ENCODE measurements at places on chromosomes 7 and 10.

- DNase-seq: no peak
Measured at GRCh38 chr7:1455241-1455939, 3.9 kb downstream of the MICALL2 start.

DNA sequence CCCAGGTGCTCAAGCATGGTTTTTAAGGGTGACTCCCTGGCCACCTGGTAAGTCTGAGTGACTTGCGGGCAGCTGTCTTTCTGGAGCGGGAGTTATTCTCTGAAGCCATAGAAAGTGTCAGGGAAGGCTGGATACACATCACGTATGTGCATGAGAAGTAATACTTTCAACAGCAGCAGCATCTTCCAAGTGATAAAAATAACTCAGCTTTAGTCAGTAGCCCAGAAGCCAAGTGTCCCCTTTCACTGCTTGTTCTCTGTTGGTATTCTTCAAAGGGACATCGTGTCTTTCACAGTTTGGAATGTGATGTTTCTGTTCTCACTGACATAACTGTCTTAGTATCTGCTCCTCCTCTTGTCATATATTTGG, 97.6 kb downstream of the KIAA1217 start:
- DNase-seq: no peak

DNA sequence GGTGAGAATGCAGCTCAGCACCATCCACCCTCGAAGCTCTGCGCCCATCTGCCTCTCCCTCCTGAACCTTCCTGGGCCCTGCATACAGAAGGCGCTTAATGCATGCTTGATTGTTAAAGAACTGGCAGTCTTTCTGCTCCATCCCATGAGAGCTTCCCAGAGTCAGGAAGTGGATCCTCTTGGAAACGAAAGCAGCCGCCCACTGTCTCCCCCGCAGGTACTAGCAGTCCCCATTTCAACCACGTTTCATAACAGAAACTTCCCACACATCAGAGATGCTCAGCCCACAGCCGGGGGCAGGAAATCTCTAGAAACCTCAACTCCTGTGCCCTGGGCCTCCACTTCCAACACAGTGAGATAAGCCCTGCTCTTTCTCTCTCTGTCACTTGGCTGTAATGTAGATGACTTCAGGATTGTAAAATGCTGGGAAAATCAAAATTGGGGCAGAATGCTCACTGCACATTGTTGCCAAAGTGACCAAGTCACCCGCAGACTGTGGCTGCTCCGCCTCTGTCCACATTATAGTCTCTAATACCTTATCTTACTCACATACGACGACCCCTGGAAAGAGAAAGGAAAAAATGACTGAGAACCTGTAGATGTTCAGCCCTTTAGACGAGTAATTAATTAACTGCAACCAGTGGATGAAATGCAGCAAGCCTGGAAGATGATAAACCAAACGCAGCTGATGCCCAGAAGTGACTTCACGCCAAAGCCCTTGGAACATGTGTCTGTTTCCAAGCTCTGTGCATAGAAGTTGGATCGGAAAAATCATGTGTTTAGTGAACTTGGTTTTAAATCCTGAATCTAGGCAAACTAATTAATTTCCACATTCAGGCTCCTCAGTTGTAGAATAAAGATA, 28.5 kb downstream of the GSDME start:
- no peak for DNase-seq

- no peak for DNase-seq
Measured at GRCh38 chr10:93815304-93816096, 57.8 kb downstream of the LGI1 start.

DNA sequence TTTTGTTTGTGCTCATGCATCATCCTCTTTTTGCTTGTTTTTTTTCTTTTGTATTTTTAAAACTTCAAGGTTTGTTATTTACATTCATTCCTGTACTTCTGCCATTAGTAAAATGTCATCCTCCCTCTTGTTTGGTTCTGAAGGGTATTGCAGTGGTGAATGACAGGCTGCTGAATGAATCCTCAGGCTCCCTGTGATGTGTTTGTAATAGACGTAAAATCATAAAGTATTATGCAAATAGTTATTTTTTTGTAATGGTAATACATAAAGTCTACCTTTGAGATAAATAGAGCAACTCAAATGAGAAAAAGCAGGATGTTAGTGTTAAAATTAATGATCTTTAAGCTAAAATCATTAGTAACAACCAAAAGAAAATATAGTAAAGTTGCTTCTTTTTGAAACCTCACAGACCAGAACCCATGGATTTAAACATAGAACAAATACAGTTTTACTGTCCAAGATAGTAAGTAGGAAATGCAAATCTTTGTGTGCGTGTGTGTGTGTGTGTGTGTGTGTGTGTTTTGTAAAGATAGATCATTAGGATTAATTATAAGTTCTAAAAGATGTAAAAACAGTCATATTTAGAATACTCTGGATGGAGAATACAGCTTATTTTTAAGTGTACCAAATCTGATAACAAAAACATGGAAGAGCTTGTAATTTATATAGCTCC, 4.5 kb downstream of the GLCCI1 start:
- DNase-seq: no peak

- peak; percentile 93 for DNase-seq
Measured at GRCh38 chr7:140696024-140696679, 356 bp upstream of the NDUFB2 start.

- DNase-seq: no peak
Measured at GRCh38 chr7:87341441-87341840, 4.0 kb upstream of the CROT start.

GRCh38 chr10:1731592-1731991, 5.7 kb downstream of the ADARB2 start:
- DNase-seq: no peak

DNA sequence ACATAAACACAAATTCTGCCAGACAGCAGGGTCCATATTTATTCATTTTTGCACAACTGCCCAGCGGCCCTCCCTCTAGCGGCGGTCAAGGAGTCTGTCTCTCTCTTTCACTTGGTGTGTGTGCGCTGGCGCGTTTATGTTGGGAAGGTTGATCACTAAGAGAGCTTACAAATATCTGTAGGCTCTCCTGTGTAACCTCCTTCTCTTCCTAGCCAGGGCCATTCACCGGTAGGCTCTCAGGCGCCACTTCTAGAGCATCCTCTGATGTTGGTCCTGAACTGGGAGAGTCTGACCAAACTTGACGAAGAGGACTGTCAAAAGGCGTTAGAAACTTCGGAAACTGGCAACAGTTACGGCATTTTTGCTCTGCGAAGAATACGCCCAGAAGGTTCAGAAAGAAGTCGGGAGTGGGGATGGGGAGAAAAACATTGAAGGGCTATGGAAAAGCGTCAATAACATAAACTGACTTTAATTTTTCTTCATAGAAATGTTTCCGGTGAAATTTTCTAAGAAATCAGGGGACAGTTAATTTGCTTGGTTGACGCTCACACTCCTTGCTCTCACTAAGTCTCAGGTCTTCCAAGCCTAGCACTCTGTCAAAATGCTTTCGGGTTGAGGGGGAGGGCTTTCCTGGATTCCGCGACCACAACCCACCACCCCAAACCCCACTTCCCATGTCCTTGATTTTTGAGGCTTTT, 731.1 kb downstream of the ZWINT start:
- no peak for DNase-seq

DNA sequence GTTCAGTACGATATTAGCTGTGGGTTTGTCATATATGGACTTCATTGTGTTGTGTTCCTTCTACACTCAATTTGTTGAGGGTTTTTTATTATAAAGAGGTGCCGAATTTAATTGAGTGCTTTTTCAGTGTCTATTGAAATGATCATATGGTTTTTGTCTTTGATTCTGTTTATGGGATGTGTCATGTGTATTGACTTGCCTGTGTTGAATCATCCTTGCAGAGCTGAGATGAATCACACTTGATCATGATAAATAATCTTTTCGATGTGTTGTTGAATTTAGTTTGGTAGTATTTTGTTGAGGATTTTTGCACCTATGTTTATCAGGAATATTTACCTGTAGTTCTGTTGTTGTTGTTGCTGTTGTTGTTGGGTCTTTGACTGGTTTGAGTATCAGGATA, 39.8 kb downstream of the ATOH7 start:
- DNase-seq: no peak

DNA sequence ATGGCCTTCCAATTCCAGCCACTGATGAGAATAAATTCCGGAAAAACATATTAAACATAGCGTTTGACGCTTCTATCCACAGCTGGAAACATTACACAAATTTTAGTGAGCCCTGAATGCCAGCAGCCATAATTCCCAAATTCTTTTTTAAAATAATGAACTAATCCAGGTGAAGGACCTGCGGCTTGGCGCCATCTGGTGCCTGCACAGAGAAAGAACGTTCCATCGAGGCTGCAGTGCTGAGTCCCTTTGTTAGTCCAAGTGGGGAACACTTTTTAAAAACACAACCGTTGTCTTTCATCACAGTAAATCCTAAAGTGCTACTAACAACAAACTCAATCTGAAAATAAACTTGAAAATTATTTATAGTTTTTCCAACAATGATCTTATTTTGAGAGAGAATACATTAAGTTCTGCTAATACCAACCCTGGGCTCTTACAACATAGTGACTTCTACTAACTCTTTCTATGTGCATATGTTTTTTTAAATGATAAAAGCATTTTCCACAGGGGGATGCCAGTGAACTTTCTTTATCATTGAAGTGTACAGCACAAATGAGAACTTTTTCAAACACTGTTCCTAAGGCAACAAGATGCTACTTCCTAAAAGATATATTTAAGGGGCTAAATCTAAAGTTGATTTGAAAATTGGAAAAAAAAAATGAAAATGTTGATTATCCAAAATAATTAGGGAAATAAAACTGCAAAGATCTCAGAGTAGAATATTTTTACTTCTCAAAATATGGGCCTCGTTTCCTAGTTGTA, 166.9 kb upstream of the RNF32 start:
- no peak for DNase-seq

DNA sequence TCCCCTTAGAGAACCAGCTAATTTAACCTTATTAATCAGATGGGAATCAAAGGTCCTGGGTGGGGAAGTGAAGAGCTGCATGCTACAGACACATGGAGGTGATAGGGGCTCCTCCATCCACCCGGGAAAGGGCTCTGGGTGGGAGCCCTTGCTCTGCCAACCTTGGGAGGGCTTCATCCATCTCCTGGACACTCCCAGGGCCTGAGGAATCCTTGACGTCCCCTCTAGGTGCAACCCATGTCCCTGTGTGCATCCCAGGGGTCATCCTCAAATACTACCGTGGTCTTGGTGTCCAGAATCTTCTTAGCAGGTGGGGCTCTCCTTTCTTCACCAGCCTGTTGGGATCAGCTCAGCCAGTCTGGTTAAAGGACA, 55.4 kb upstream of the IGFBP3 start:
- no peak for DNase-seq

DNA sequence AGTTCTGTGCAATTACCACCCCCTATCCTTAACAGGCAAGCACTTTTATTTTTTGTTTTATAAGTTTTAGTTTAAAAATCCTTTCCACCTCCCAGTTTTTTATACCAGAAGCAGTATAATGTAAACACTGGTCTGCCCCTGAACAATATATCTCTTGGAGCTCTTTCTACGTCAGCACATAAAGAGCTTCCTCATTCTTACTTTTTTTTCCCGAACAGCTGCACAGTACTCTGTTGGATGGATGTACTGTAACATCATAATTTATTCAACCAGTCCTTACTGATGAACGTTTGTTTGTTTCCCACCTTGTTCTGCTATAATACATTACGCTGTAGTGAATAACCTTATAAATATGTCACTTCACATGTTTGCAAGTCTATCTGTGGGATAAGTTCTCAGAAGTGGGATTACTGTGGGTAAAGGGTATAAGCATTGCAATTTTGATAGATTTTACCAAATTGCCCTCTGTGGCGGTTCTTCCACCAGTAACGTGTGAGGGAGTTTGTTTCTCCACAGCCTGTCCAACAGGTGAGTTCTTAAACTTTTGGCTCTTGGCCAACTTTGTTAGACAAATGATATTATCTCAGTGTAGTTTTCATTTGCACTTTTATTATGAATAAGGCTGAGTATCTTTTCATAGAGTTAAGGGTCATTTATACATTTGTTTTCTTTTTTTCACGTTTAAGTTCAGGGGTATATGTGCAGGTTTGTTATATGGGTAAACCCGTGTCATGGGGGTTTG, 32.8 kb downstream of the ADRA2A start:
- no peak for DNase-seq

DNA sequence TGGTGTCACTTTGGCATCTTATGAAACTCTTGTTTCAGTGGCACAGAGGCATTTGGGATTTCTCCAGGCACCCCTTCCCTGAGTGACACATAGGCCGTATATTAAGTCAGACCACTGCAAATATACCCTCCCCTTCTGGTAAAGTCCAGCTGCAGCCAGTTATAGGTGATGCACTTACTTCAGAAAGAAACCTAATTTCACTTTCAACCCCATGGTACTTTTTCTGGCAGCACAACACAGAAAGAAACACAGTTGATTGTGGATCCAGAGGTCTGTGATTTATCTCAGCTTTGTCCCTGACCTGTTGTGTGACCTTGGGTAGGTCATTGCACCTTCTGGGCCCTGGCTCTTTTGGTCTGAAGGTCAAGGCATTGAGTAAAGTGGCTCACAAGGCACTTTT, 173.2 kb downstream of the BUB3 start:
- DNase-seq: no peak

- DNase-seq: no peak
Measured at GRCh38 chr10:18134921-18135320, 5.3 kb upstream of the CACNB2 start.

DNA sequence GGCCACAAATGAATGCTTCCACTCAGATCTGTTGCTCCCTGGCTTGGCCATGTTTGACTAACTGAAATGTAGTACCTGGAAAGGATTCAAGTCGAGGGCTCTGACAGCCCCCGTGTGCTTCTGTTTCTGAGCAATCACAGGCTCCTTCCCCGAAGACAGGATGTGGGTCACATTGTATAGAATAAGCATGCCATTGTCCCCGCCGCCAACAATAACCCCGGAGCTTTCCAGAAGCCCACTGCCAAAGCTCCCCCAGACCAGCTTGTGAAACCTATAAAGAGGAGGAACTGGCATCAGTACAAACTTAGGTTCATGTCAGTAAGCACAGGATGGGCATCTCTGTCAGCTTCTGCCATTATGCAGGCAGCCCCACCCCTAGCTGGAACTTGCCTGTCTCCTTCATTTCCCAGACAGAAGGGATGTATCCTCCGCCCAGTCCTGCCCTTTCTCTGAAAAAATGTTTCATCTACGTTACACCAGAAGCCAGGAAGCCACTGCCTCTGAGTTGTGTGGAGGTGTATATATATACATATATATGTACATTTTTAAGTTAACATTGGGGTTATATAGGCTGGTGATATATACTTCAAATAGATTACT, 10.3 kb downstream of the SEC31B start:
- DNase-seq: no peak

DNA sequence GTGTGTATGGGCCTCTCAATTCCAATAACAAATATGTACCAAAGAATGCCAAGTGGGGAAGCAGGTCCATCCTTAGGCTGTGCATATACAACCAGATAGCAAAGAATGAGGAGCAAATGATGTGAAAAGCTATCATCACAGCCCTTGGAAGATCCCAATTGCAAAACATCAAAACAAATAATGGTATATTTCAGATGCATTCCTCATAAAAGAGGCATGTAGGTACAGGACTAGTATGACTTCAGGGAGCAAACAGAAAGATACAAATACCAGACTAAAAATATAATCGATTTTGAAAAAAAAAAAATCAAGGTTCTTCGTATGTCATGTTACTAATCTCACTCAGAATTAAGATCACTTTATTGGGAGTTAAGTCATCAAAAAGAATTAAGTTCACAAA, 18.5 kb upstream of the SPOCK2 start:
- no peak for DNase-seq

- no peak for DNase-seq
Measured at GRCh38 chr7:7257899-7258692, 75.8 kb downstream of the C1GALT1 start.
